ENCODE measurements at places on chromosomes 7 and 10.
A peak's percentile ranks its signal among the peaks of the same experiment; 100 is the strongest.

- no peak for DNase-seq
These were observed 34.6 kb downstream of the CHST3 start for GRCh38 chr10:71998840-71999194.

- DNase-seq, result peak; percentile 33
These were observed 120.2 kb downstream of the CACNB2 start for GRCh38 chr10:18260310-18260922.

DNA sequence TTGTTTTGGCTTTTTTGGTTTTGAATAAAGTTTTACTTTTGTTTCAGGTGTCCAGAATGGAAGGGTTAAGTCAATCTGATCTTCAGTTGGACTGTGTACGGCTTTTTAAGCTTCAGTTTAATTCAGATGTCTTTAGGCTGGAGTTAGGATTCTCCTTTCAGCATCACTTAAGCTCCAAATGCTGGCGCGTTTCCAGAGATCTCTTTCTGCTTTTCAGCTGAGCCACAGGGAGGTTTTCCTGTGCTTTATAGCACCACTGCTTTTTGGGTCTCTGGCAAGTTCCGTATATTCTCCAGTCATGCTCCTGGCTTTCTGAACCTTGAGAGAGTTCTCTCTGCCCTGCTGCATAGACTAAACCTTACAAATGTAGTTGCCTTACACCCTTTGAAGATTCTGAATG lies 60.0 kb downstream of the VTI1A start:
- DNase-seq, result no peak

- DNase-seq, result no peak
These were observed 120.1 kb upstream of the STK17A start for GRCh38 chr7:43462836-43463235.

GRCh38 chr7:138370956-138371355 lies 89.1 kb upstream of the TRIM24 start:
- no peak for DNase-seq

- DNase-seq, result peak; percentile 87
These were observed at the start of gene TMEM196 for GRCh38 chr7:19772841-19773760. TSS of gene TMEM196 (minus strand) at chr7:19773617. CDS start at chr7:19772696, 921 bp downstream.

DNA sequence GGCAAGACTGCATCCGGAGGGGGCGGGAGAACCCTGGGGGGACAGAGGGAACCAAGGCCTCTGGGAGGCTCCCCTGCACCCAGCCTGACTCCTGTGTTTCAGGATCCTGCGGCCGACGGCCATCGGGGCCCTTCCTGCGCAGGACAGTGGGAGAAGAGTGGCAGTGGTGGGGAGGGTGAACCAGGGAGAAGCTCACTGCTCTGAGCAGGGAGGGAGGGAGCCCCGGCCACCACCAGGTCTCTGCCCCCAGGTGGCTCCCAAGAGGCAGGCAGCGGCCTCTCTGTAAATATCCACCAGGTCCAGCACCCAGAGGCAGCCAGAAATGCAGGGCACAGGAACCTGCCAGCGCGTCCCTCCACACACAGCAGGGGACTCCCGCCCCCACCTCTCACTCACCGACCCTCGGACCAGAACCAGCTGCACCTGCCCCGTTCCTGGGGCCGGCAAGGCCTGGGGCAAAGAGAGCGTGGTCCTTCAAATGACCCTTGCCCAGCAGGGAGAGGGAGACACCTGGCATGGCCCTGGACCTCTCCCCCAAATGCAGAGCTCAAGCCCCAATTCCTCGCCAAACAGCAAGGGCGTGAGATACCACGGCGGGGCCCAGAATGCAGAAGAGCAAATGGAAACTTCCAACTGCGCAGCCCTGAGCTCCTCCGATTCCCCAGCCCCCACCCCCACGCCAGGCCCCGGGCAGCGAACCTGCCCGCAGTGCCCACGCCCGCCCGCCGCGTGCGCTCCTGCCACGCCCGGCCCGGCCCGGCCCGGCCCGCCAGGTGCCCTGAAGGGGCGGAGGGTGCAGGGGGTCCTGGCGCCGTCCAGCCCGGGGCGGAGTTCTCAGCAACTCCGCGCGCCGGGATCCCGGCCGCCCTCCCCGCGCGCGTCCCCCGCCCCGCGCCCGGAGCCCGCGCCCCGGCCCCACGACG lies 805 bp downstream of the RASGEF1A start:
- peak; percentile 68 for DNase-seq

DNA sequence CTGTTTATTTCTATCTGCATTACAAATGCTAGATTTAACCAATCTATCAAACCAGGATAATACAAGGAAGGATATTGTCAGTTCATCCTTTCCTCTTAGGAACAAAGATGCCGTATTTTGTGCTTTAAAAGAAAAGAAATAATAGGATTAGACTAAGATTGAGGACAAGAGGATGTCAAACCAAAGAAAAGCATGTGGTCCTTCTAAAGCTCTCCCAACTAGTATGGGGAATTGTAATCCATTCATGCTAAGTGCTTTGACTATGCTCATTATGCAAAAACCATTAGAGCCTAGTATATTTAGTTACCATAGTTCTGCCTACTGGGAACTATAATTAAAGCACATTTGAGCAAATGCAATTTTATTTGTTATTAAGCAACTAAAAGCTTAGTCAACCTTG lies 280.2 kb downstream of the GRM8 start:
- no peak for DNase-seq

GRCh38 chr7:139768249-139768824 lies 9.5 kb downstream of the HIPK2 start:
- DNase-seq, result no peak

DNA sequence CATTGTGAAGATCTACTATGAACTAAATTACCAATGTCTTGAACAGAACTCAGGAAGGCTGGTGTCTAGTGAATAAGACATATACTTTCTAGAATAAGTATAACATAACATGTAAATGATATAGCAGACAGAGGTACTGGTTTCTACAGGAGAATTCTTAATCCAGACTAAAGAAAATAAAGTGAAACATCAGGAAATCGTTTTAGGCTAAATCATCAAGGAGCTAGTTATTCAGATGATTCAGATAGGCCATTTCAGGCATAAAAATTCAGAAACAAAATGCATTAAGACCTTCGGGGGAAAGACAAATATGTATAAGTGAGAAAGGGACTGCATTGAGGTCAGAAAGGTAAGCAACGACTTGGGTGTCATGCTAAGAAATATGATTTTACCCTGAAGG lies 170.6 kb downstream of the LRRN3 start:
- no peak for DNase-seq

DNA sequence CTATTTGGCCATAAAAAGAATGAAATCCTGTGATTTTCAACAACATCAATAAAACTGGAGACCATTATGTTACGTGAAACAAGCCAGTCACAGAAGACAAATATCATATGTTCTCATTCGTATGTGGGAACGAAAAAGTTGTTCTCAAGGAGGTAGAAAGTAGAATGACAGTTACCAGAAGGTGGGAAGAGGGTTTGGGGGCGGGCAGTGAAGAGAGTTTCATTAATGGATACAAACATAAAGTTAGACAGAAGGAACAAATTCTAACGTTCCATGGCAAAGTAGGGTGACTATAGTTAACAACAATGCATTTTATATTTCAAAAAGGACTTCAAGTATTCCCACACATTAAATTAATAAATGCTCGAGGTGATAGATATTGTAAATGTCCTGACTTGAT lies 97.4 kb downstream of the ZPBP start:
- DNase-seq, result no peak

DNA sequence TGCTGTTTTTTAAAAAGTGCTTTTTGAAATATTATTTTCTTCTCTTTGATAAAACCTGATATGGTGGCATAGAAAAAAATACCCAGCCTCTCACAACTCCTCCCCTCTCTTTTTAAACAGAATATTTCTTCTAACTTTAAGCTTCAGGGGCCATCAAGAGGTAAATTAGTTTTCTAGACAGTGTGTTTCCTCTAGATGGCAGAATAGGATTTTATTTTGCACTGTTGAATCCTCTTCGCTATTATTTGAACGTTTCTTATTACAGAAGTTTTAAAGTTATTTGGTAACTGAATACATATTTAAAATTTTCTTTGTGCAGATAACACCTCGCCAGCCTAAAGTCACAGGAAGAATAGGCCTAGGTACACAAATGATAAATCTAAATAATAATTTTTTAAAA lies 30.3 kb downstream of the ARL5B start:
- peak; percentile 33 for DNase-seq

DNA sequence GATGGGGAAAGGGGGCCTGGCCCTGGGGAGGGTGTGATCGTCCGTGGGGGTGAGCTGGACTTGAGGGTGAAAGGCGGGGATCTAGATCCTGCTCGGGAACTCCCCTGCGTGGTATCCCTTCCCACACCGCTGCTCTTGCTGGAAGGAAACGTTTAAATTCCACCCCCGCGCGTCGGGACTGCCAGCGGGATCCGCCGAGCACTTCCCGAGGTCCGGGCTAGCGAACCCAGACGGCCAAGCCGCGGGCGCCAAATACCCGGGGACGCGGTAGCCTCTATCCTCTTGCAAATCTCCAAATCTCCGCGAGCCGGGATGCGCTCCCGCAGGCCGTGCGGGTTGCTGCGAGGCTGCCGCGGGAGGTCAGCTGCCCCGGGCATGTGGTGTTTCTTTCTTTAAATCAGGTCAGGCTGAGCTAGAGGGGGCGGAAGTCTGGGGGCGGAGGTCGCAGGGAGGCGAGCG lies 904 bp downstream of the NPTX2 start:
- DNase-seq, result peak; percentile 49

- DNase-seq, result no peak
These were observed 8.6 kb downstream of the PDE6C start for GRCh38 chr10:93620925-93621324.

GRCh38 chr7:93015101-93015778 lies 102.5 kb downstream of the SAMD9 start:
- DNase-seq, result no peak

All from GM23338 (cell line).